IPS DF 6.9 (cell line): ENCODE measurements at places on chromosomes 6 and 20.

GRCh38 chr6:34334796-34335416 lies 57.6 kb downstream of the NUDT3 start:
- DNase-seq, result no peak

DNA sequence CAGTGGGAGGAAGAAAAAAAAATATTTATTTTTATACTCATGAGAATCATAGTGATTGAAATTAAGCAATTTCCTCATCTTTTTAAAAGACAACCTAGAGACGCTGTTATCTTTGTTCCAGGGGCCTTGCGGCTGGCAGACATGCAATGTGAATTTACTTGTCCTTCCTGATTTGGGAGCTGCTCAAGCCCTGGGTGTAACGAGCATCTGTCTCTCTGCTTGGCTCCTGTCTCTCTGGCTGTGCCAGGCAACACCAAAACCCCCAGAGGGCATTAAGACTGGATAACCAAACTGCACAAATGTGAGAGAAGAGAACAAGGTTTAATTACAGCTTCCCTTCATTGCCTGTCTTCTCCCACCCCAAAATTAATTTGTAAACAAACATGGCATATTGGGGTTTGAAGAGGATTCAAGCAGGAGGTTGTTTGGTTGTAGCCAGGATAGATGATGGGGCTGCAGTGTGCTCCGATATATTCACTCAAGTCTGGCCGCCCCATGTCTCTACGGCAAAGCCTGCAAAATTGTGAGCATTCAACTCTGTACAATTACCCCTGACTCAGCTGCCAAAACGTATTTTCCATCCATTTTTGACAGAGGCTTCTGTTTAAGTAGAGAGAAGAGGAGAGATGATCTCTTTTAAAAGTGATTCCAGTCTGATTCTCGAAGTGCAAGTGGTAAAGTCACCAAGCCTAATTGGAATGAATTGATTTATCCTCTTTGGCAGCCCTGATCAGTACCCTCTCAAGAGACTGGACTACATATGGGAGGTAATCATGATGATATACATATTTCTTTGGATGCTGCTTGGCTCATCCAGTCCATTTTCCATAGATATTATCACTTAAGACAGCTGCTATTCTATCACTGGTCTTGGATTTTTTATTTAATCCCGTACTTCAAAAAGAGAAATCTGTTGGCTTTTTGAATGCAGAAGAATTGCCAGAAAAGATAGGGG lies 170.2 kb downstream of the SLC24A3 start:
- DNase-seq, result no peak

DNA sequence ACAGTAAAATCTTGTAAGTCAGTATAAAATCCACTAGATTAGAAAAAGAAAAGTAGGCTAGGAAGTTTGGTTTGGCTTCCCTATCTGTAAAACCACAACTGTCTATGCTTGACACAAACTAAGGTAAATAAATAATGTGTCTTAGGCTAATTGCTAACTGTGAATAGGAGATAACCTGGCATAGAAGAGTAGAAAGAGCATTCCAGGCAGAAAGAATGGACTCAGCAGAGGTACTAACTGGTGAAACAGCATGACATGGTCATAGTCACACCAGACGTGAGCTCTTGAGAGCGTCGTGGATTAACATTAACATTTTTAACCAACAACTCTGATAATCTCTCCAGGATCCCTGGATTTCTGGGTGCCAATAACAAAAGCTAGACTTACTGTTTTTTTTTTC lies 8.7 kb upstream of the WTAP start:
- DNase-seq, result no peak

DNA sequence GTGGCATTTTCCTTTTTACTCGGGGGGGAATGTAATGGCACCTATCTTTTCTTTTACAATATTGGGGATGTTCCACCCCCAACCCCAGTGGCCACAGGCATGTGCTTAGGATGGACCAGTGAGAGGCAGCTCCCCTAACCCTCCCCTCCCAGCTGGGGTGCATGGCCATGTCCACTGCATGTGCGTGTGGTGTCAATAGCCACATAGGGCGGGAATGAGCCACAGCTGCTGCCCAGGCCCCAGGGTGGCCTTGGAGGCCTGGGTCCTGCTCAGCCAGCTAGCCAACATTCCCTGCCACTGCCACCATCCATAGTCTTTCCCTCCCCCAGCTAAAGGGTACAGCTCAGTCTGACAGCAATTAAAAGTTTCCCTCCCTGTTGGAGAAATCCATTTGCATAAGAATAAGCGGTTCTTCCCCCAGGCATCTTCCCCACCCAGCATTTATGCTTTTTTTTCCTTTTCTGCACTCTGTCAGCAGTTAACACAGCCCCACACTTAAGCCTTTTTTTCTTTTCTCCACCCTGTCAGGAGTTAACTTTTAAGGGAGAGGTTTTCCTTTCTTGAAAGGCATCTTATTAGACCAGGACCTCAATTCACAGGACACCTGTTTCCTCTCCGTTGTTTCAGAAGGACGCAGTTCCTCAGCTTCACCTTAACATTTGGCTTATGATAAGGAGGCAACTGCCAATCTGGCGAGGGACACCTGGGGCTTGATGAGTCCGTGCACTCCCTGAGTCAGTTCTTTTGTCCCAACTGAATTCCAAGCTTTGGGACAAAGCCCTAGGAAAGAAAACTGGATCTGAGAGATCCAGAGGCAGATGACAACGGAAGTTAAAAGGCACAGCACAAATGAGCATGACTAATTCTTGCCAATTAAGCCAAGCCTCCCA lies 121.4 kb downstream of the TPBG start:
- no peak for DNase-seq

- DNase-seq, result no peak
Observed at GRCh38 chr20:54933212-54933904, 458.0 kb downstream of the DOK5 start.

- no peak for DNase-seq
Observed at GRCh38 chr6:2477250-2477649, 231.8 kb upstream of the GMDS start.
